Dermis blood vessel endothelial cell (primary cell): ENCODE measurements at places on chromosomes 7 and 10.

- peak; percentile 91 for DNase-seq
Observed at GRCh38 chr7:140517546-140518369, 38.5 kb upstream of the MKRN1 start.

- peak; percentile 58 for DNase-seq
Observed at GRCh38 chr10:17235136-17235535, 7.1 kb downstream of the VIM start.

- DNase-seq = peak; percentile 91
Observed at GRCh38 chr10:119401671-119402395, 140.7 kb downstream of the RGS10 start.

DNA sequence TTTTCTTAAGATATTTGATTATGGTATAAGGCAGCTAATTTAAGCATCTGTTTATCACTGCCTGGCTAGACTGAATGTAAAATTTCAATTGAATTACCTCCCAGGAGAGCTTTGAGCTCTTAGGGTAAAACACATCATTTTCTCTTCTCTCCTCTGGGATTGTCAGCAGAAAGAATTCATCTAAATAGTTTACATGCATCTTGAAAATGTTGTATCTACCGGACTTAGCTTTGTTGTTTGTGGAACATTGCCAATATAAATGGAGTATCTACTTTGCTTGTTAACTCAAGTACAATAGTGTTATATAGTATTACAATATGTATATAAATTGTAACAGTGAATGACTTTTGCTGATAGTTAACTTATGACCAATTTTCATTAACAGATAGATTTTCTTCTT is 73.3 kb downstream of the TAF3 start:
- peak; percentile 55 for DNase-seq

DNA sequence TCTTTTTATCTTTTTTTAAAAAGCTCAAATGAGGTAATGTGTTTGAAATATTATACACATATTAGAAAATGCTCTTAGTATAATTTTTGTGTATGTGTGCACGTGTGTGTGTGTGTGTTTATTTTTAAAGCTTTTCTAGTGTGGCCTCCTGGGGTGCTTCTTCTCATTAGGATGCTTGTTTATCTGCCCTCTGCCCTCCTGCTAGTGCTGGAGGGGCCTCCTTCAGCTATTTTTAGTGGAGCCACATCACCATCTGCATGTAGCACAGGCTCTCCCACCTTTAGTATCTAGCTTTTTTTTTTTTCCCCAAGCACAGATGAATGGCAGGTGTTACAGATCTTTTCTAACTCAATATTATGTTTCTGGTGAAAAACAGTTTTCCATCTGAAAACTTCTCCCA is 155.7 kb upstream of the TMEM229A start:
- DNase-seq = no peak

GRCh38 chr7:50346545-50347497 is 42.3 kb downstream of the IKZF1 start:
- DNase-seq = no peak
